Fibroblast of skin of right quadriceps (primary cell): ENCODE measurements at places on chromosomes 13 and 19.
A peak's percentile ranks its signal among the peaks of the same experiment; 100 is the strongest.

DNA sequence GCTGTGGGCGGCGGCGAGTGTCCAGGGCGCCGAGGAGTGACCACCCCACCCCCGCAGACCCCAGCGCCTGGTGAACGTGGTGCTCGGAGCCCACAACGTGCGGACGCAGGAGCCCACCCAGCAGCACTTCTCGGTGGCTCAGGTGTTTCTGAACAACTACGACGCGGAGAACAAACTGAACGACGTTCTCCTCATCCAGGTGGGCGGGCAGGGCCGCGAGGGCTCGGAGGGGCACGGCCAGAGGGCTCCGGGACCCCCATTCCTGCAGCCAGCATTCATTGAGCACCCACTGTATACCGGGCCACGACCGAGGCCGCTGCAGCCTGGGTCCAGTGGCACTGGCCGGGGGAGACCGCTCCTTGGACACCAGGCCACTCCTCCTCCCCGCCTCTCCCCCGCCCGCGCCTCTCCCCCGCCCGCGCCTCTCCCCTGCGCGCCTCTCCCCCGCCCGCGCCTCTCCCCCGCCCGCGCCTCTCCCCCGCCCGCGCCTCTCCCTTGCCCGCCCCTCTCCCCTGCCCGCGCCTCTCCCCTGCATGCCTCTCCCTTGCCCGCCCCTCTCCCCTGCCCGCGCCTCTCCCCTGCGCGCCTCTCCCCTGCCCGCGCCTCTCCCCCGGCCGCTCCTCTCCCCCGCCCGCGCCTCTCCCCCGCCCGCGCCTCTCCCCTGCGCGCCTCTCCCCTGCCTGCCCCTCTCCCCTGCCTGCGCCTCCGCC is 3.2 kb downstream of the PRTN3 start:
- no peak for DNase-seq

GRCh38 chr19:5682107-5682482 is 1.3 kb downstream of the HSD11B1L start:
- DNase-seq = no peak

GRCh38 chr13:83794583-83794982 is 87.7 kb downstream of the SLITRK1 start:
- DNase-seq = no peak

GRCh38 chr19:48874303-48875135 is 2.3 kb downstream of the PPP1R15A start:
- peak; percentile 81 for DNase-seq

DNA sequence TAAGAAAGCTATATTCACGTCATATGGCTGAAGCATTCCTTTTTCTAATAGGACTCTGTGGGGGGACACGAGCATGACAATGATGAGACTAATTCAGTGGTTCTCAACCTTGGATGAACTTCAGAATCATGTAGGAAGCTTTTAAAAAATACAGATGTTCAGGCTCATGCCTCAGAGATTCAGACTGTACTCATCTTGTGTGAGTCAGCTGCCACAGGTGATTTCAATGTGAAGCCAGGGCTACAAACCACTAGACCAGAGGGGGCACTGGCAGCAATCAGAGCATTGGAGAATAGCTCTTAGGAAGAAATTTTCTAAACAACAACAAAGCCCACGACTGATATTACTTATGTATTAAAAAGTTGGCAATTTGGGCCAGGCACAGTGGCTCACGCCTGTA is 91.7 kb downstream of the SERP2 start:
- DNase-seq = peak; percentile 34
